ENCODE measurements at places on chromosomes 2 and 18. TPM values are rescaled to one million over a fixed set of nuclear protein-coding genes. Genes with fewer than 3 reads are reported as not detected.

- no peak for DNase-seq
Observed at GRCh38 chr2:74259191-74259590, 60.8 kb downstream of the MTHFD2 start.

GRCh38 chr2:101759162-101759561, 61.7 kb downstream of the MAP4K4 start:
- DNase-seq, result no peak

- no peak for DNase-seq
Observed at GRCh38 chr2:238267341-238267710, 21.1 kb downstream of the PER2 start.

DNA sequence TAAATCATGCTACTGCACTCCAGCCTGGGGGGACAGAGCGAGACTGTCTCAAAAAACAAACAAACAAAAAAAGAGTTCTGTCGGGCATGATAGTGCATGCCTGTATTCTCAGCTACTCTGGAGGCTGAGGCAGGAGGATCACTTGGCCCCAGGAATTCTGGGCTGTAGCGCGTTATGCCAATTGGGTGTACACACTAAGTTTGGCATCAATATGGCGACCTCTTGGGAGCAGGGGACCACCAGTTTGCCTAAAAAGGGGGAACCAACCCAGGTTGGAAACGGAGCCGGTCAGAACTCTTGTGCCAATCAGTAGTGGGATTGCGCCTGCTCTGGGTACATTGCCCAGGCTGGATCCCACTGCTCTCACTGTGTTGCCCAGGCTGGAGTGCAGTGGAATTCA, 49.7 kb downstream of the SDC1 start:
- no peak for DNase-seq

DNA sequence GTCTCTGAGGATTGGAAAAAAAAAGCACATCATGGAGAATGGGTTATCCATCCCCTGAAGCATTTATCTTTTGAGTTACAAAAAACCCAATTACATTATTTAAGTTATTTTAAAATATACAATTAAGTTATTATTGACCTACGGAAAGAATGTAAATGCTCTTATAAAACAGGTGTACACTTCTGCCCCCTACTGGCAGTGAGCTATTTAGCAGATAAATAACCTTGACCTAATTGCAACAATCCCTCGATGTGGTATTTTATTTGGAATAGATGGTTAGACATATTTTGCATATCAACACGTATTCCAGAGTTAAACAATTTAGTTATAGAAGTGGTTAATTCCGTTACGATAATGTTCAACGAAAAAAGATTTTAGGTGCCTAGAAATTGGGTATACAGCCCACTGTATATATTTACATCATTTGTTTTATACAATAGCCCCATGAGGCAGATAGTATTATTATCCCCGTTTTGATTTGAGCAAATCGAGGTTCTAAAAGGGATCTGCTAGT, 9.1 kb upstream of the DAW1 start:
- DNase-seq, result no peak

DNA sequence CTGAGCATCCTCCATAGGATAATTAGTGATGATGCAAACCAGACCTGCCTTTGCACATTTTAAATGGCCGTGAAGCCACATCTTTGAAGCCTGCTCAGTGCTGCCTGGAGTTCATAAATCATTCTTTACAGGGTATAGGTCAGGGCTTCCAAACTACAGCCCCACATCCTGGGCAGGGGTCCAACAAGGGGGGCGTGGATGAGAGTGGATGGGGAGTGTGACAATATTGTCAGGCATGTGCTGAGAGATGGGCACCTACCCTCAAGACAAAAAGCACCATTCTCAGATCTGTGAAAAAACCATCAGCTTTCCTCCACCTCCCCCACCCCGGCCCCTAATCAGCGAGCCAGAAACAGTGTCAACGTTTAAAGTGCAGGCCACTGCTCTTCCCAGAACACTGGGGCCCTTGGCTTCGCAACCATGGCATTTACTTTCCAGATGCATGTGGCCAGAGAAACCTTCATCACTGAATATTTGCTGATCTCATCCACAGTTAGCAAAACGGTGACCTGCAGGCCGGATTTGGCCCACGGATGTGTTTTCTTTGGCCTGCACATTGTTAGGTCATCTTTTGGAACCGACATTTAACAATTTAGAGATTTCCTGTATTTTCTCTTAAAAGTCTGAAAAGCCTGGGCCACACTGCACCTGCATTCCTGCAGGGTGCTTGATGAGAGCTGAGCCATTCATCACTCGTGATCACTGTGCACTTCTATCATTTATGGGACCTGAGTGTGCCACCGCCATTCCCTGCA, 130.7 kb downstream of the ANKRD44 start:
- DNase-seq, result no peak

GRCh38 chr18:74284980-74285355, 6.8 kb downstream of the CYB5A start:
- DNase-seq, result no peak

DNA sequence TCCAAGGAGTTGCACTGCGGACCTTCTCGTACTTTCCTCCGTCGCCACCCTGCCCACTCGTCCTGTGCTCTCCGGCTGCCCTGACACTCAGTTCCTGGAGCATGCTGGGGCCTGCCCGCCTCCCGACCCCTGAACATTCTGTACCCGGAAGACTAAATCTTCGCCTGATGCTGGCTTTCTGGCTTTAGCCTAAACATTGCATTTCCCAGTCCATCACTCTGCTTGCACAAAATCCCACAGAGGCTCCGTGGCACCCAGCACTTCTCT, 550 bp upstream of the SFXN5 start:
- DNase-seq, result no peak

DNA sequence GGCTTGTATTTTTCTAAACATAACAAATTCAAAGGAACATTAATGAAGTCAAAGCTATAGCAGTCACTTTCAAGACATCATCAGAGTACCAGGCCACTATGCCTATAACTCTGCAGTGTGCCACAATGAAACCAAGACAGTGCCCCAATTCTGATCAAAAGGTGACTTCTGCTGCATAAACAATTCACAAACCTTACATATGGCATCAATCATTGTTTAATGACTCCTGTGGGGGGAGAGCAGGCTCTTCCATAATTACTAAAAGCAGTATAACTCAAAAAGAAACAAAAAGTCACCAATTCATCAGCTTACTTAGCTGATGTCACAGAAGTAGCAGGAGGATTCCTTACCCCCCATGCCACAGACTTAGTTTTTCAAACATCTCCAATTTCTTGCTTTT, 15.5 kb downstream of the LPIN2 start:
- no peak for DNase-seq

- DNase-seq, result no peak
Observed at GRCh38 chr2:45134014-45134413, 124.8 kb upstream of the SIX2 start.

GRCh38 chr18:13481820-13482617, 244.3 kb downstream of the FAM210A start:
- no peak for DNase-seq

DNA sequence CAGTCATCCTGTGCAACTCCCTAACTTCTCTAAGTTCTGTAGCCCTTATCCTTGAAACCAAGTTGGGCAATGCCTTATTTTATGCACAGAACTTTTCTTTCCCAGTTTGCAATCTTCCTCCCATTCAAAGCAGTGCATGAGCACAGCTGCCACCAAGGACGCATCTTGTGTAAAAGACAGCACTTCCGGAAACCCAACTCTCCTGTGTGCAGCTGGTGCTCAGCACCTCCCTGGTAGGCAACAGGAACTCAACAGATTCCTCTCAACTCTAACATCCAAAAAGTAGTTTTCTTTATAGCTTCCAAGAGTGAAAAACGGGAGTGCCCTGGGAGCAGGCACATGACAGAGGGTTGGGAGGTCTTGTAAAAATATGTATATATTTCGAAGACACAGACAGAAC, 2.2 kb downstream of the TMEM18 start:
- DNase-seq, result no peak

DNA sequence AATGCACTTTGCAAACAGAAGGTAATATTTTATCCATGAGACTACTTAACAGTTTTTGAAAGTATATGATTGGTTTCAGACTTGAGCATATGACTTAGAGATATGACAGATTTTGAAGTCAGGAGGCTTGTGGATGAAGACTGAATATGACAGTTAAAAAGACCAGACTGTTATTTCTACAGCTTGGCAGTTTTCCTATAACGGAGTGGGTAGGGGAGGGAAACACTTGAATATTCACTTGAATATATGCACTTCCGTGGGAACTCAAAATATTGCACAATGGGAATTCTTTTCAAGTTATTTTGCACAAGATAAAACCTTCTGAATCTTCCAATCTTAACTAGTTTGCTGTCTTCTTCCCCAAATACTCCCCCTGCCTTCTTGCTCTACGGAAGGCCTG, 64.6 kb upstream of the ACKR3 start:
- no peak for DNase-seq

- no peak for DNase-seq
Observed at GRCh38 chr2:152369176-152369860, 34.3 kb downstream of the FMNL2 start.

DNA sequence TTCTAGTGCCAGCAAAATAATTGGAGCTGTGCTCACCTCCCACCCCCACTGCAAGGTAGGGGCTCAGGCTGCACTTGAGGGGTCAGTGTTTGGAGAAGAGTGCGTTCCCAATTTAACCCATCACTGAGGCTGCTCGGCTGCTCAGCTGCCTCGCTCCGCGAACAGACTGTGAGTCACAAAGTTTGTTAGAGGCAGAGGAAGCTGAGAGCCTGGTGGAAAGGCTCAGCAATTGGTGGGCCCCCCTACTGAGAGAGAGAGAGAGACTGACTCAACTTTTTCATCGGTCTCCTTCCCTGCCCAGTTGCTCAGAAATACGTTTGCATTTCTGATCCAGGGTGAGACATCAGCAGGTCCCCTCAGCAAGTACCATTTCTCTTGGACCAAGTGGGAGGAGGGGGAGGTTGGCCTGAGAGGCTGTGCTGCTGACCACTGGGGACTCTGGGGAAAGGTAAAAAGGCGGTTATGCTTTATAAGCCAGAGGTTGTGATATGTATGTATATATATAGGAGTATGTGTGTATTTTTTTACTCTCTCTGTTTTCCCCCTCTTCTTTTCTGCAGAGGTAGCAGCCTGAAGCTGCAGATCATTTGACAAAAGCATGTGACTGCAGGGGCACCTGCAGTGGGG, 1.5 kb downstream of the EFR3B start:
- no peak for DNase-seq

DNA sequence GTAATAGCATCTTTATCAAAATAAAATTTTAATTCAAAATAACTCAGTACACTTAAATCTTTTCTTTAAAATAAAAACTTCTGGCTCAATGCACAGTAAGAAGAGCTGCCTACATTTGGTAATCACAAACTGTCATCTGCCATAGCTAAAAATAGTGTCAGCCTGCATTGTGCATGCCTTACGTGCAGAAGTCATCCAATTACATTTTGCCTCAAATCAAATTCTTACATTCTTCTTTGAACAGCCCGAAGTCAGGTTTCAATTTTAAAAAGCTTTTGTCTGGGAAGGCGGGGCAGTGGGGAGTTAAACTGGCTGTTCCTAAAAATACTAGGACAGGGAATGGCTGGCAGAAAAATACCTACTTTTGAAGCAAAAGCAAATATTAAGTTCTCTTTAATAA, 51.1 kb downstream of the RTN4 start:
- DNase-seq, result no peak

DNA sequence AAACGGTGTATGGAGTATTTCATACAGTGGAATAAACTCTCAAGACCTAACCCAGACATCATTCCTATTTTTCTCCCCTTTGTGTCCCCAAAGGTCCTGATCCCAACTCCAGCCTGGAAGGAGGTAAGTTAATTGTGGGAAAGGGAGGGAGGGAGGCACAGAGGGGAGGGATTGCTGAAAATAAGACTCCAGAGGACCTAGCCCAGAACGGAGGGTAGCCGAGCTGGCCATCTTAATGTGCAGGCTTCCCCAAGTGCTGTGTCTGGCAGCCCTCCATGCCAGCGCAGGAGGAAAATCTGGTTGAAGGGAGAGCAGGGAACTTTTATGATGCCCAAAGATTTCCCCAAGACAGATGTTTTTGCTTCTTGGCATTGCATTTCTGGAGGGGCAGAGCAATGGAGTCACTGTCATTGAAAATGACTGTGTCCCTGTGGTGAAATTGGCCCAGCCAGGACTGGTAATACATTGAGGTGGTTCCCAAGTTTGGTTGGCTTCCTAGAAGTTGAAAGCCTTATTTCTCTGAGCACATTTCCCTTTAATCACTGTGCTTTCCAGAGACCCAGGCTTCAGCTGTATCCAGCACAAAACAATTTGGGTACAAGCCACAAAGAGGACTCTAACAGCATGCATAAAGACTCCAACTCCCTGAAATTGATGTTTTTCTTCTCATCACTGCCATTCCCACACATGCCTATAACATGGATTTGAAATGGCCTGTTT, 202.7 kb downstream of the AGPS start:
- no peak for DNase-seq

DNA sequence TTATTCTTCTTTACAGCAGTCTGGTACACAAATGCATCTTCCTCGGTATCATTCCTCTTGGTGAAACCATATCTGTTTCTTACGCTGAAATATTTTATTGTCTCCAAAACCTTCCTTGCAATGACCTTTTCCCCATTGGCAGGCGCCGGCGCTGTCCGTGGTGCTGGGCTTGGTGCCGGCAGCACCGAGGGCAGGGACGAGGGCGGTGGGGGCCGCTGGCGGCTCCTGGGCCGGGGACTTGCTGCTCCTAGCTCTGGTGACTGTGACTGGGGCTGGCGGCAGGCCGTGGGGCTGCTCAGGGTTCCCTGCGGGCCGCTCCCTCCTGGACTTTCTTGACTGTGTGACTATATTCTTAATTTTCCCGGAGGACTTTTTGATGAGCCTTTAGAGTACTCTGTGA, 72.5 kb downstream of the GPR39 start:
- no peak for DNase-seq

GRCh38 chr2:31004257-31004656, 134.0 kb downstream of the GALNT14 start:
- no peak for DNase-seq

DNA sequence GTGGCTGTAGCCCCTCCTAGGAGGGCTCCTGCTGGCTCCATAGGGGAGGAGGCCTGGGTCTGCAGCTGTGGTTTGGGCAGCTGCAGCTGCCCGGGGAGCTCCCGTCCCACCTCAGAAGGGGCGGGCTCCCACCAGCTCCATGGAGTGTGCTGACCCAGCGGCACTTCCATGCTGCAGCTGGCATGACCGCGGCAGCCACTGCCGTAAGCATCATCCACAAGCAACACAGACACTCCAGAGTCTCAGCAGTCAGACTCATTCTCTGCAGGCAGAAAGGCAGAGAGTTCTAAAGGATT, 660.1 kb upstream of the RAB6C start:
- no peak for DNase-seq

TMEM150A gene
- 13.2 TPM for total RNA-seq

RBMS1 gene
- 30.9 TPM for total RNA-seq

ELOA2 gene
- total RNA-seq, result not detected

DSG4 gene
- not detected for total RNA-seq

VWA3B gene
- not detected for total RNA-seq

MYO1B gene
- total RNA-seq, result 2.5 TPM

LIMS4 gene
- not detected for total RNA-seq
